ENCODE measurements at places on chromosomes 6 and 20.

- no peak for DNase-seq
Measured at GRCh38 chr6:132261354-132261753, 139.9 kb downstream of the MOXD1 start.

DNA sequence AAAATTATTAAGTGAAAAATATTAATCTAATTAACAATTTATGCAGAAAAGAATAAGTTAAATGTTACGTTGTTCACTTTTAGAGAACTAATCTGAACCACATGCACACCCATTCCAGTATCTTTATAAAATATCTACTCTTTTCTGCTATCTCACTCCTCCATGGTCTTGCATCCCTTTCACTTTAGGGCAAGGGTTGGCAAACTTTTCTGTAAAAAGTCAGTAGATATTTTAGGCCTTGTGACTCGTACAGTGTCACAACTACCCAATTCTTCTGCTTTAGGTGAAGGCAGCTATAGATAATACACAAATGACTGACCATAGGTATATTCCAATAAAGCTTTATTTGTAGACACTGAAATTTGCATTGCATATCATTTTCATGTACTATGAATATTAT, 39.7 kb upstream of the SUPT3H start:
- DNase-seq: no peak

DNA sequence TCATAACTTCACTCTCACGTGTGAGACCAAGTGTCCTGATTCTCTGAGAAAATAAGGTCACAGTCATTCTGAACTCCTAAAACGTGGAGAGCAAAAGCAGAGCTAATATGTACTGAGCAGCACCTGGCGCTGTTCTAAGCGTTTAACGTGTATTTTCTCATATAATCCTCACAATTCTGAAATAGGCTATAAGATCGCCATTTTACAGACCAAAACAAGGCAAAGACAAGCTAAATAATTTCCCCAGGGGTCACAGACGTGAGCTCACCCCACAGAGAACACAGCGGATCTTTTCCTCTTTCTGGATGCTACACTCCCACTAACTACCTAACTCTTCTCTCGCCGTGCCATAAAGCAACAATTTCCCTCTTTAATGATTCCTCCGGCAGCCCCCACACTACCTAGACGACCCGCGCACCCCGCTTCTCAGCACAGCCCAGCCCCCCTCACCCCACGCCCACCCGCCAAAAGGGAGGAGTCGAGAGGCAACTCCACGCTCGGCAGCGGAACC, 636 bp downstream of the SUPT3H start:
- peak; percentile 1 for DNase-seq

GRCh38 chr6:89975991-89976693, 81.9 kb downstream of the GJA10 start:
- no peak for DNase-seq

- no peak for DNase-seq
Measured at GRCh38 chr6:29818892-29819291, 8.7 kb upstream of the HLA-G start.

DNA sequence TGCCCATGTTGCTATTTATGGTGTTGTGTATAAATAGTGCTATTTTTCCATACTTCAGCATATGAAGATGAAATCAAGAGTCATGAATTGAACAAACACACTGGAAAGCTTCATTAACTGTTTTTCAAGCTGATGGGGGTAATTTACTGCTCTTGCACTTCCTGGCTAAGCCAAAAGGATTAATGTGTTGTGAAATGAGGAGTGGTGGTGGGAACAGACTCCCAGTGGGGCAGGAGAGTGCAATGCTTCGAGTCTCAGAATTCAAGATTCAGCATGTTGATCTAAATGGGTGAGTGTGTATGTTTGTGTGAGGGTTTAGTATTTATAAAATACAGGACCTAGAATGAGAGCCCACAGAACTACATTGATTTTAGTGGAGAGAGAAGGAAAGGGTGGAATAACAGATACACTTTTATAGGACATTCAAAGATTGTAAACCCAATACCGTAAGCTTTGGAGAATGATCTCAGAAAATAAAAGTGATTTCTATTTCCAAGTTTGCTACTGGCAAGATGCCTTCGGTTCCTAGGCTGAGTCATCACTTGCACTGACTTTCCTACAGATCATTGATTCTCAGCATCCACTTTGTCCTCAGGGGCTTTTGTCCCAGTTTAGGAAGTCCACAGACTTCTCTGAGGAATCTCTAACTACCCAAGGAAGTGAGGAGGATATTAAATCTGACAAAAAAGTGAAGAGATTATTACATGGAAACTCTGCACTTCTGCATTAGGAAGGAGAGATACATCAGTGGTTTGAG, 303.6 kb downstream of the TRDN start:
- no peak for DNase-seq

DNA sequence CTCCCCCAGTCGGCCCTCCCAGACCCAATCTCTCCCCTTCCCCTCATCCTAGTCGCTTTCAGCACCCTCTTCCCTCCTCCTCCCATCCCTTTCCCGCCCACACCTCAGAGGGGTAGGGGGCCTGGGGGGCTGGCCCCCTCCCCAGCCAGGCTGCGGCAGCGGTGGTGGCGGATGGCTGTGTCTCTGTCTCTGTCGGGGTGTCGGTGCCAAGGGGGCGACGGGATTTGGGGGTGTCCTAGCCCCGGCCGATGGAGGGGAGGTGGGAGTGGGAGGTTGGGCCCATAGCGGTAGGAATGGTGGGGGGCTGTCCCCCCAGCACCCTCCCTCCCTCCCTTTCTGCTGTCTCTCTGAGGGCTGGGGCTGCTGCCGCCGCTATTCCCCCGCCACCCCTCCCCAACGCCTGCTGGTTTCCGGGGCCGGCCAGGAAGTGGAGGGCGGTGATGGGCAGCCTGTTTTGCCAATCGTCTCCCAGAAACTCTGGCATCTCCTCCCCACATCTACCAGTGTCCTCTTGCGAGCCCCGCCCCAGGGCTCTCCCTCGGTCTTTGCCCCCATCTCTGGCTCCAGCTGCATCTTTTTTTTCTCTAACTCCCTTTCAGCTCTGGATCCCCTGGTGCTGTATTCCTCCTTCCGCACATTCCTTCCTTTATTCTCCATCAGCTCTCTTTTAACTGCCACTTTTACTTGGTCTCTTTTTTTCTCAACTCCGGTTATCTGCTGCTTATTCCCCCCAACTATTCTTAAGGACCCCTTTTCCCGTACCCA, at the start of gene AGPAT1:
Gene AGPAT1 (minus strand): TSS at position 374 of the 765 bp plus-strand sequence. CDS start 4,588 bp downstream, outside the sequence.
- DNase-seq: peak; percentile 98

GRCh38 chr6:120260636-120261035, 911.1 kb upstream of the MAN1A1 start:
- DNase-seq: no peak

DNA sequence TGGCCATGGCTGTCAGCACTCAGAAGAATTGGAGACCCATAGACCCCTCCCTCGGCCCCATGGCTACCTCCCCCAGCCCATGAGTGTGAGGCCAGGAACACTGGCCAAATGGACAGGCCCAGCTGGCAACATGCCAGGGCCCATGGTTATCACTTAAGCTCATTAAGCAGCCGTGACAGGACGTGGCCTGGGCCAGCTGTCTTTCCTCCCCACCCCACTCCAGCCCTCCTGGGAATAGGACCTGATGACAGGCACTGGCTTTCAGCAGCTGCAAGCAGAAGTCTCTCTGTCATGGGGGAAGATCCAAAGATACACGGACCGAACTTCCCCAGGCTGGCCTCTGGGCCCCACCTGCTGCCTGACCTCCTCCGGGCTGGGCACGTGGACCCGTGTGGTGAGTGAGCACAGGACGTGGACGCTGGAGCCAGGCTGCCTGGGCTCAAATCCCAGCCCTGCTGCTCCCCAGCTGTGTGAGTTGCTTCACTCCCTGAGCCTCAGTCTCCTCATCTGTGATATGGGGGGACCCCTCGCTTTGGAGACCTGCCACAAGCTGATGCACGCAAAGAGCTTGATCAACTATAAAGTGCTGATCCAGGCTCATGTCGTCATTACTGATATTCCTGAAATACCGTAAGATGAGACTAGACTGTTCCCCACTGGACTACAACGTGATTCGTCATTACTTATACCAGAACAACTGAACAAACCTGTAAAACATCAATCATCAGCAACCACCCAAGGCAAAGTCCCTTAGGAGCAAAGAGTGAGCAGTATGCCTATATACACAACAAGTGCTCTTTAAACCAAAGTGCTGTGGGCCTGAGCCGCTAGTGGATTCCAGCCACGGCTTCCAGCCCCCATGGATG, 22.0 kb upstream of the VSTM2L start:
- no peak for DNase-seq

DNA sequence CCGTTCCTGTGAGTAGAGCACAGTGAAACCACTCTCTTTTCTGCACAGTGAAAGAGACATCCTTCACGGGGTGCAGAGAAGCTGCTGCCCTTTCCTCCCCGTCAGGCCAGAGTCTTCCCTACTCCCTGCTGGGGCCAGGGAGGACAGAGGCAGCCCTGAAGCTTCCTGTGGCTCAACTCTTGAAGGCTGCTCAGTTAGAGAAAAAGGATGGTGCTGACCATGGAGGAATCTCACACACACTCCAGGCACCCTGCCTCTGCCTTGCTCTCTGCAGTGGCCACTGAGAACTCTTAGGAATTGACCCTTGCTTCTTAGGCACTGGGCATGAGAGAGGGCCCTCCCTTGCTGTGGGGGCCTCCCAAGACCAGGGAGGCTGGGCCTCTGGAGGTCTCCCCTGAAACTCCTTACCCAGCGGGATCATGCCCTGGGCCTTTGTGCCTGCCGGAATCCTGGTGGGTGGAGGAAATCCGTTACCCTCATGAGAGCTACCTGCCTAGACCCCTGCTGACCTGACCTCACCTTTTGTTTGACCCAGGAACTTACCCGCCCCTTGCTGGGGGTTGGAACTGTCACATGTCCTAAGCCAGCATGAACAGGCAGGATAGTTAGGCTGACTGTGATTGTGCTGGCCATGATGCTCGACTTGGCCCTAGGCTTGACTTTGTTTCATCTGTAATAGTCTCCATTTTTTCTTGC, 65.0 kb upstream of the CD93 start:
- DNase-seq: no peak

DNA sequence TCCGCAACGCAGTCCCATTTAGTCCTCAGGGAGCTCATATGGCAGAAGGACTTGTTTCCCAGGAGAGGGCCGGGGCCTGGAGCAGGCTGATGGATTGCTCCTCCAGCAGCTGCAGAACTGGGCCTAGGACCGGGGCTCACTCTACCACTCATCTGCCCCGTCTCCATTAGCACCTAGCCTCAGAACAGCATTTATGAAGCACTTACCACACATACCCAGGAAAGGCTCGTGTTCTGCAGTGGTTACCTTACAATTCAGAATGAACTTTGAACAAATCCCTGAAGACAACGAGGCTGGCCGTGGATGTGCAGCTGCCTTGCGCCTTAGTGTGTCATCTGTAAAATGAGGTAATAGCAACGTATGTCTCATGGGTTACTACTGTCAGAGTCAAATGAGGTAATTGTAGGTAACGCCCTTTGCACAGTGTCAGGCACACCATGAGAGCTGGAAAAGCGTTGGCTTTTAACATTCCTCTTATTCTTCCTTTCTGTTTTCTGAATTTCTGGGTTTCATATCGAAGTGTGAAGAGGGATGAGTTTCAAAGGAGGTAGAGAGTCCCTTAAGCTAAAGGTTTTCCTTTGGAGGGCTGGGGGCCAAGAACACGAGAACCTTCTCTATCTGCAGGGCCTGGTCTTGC, 46.3 kb upstream of the CD93 start:
- no peak for DNase-seq

DNA sequence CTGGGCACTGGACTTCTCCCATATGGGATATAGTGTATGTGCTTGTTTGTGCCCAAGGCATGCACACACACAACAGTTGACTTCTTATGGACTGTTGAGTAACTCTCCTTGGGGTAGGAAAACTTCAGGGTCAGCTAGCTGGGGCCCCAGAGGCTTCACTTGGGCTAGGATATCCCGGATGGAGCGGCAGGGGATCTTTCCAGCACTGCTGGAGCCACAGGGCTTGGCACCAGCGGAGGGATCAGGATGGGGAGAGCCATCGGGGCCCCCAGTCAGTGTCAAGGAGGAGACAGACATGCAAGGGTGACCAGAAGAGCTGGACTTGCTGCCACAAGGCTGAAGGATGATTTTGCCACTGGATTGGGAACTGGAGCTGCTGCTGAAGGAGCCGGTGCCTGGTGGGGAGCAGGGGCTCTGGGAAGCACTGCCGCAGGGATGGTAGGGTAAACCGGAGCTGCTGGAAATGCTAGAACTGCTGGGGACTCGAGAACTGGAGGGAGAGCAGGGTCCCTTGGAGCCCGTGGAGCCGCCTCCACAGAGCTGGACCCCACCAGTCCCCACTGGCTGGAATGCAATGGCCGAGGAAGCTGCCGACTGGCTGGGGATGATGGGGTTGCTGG, 1.5 kb downstream of the PSORS1C1 start:
- DNase-seq: no peak

GRCh38 chr20:23332467-23332866, 18.1 kb upstream of the NXT1 start:
- DNase-seq: no peak

- no peak for DNase-seq
Measured at GRCh38 chr20:45230631-45231030, 9.5 kb downstream of the SEMG2 start.

GRCh38 chr6:163036160-163036645, 308.4 kb downstream of the PACRG start:
- DNase-seq: no peak

GRCh38 chr6:99991955-99992354, 2.1 kb downstream of the MCHR2 start:
- DNase-seq: no peak

- no peak for DNase-seq
Measured at GRCh38 chr20:36670665-36671357, 24.8 kb upstream of the SLA2 start.

DNA sequence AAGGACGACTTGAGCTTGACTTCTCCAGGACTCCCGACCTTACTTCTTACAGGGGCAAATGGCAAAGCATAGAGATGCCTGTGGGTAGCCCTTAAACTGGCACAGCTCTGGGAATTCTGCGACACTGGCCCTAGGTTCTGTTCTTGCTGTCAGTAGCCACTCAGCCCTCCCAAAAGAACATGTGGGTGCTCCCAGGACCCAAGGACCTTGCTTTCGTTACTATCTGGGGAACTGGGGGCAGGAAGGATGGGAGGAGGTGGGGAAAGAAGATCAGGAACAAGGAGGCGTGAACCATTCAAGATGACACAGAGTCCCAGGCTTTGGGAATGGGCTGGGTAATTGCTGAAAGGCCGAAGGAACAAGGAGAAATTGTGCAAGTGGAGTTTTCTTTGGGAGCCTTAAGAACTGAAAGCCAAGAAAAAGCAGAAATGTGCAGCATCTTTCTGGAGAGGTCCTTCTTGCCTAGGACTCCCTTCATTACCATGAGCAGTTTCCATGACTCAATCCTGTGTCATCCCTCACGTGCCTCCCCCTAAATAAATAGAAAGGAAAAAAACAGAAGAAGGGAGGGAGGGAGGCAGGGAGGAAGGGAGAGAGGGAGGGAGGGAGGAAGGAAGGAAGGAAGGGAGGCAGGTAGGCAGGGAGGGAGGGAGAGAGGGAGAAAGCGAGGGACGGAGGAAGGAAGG, 284.6 kb upstream of the FOXQ1 start:
- DNase-seq: peak; percentile 87

- peak; percentile 96 for DNase-seq
Measured at GRCh38 chr6:133551847-133552341, 310.7 kb downstream of the EYA4 start.

- no peak for DNase-seq
Measured at GRCh38 chr6:127053875-127054235, 64.6 kb upstream of the RSPO3 start.

GRCh38 chr6:163940705-163941623, 526.4 kb downstream of the QKI start:
- DNase-seq: no peak

Measured in fibroblast of gingiva (primary cell).